ENCODE measurements at places on chromosomes 16 and 17.

DNA sequence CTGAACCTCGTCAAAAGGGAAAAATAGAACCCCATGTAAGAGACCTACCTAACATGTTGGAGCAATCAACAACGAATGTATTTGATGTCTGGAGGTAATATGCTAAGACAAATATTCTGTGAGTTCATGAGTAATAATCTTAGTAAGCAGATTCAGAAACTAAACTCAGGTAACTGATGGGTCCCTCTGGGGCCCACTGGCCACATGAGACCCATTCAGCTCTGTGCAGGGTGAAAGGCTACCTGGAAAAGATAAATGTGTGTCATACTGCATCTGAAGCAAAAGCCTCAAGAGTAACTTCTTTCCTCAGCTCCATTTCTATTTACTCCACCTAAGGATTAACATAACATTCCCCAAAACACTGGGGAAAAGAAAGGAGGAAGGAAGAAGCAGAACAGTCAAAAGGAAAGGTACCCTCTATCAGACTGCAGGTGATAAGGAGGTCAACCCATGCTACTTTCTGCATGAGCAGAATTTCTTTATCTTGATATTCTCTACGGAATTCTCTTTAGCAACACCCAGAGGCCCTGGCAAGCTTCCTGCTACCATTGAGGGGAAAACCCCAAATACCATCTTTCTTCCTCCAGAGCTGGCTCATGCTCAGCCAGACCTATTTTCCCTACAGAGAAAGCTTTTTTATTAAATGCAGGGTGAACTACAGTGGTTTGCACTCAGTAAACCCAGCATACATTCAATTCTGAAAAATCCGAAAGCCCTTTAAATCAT, 37.7 kb upstream of the ABCA6 start:
- DNase-seq, result no peak

DNA sequence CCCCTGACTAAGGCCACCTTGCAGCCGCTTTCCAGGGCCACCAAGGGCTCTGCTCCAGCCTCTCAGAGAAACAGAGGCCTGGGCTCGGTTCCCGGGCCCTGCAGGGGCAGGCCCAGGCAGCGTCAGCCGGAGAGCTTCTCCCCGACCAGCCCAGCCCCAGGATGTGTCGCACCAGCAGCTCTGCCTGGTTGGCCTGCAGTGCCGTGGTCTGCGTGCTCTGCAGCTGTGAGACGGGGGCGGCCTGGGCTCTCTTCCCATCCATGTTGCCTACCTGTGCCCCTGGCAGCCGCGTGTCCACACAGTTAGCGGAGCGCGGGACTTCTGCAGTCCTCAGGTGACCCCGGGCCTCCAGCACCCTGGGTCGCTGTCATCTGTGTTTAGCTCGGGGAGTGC, 4.8 kb downstream of the IGFALS start:
- no peak for DNase-seq

GRCh38 chr16:60337671-60338070, 1603.6 kb upstream of the GOT2 start:
- DNase-seq, result no peak

- no peak for DNase-seq
These were observed 13.6 kb upstream of the RASD1 start for GRCh38 chr17:17509601-17510425.

GRCh38 chr17:81733507-81734404, 21.7 kb downstream of the SLC25A10 start:
- DNase-seq, result peak; percentile 85

- DNase-seq, result peak; percentile 88
These were observed 12.0 kb downstream of the RARA start for GRCh38 chr17:40320756-40321523.

- DNase-seq, result no peak
These were observed 55.6 kb upstream of the LRRC37A3 start for GRCh38 chr17:64974750-64975317.

- DNase-seq, result no peak
These were observed 4.6 kb downstream of the FOXJ1 start for GRCh38 chr17:76136276-76137000.

DNA sequence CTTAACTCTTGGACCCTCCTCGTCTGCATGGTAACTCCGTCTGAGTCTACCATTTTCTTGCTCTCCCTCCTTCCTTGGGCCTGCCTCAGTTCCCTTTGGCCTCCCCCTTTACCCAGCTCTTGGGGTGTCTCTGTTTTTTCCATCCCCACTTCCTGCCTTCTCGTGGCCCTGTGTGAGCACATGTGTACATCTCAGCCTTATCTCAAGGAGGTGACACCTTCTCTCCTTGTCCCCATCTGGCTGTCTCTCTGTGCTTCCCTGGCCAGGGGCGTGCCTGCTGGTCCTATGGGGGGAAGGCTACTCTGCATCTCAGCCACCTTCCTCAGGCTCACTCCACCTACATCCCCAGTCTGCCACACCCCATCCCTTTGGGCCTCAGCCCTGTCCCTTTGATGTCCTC, 6.6 kb downstream of the CTF1 start:
- DNase-seq, result no peak

DNA sequence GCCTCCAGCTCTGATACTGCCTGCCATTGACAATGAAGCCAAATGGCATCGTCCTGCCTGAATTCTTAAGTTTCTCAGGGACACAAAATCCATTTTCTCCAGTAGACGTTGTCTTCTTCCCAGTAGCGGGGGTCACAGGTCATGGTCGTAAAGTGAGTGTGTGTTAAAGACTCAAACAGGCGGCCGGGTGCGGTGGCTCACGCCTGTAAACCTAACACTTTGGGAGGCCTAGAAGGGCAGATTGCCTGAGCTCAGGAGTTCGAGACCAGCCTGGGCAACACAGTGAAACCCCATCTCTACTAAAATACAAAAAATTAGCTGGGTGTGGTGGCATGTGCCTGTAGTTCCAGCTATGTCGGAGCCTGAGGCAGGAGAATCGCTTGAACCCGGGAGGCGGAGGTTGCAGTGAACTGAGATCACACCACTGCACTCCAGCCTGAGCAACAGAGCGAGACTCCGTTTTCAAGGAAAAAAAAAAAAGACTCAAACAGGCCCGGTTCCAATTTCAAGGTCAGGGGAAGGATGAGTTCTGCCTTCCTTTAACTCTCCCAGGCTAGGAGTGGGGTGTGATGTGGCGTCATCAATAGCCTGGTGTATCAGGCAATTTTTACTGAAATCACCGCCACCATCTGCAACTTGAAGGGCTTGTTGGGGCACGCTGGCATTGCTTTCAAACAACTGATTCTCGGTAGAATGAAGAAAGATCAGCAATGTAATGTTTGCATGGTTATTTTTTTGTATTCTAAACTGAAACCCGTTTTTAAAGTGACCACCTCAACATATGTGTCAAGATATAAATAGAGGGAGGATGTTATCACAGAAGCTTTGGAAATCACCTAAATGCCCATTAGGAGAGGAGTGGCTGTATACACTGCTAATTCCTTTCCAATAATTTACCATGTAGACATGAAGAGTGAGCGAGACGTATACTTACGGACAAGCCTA, 91.0 kb downstream of the WSCD1 start:
- no peak for DNase-seq

- DNase-seq, result no peak
These were observed 30.9 kb downstream of the PGS1 start for GRCh38 chr17:78409191-78409928.

DNA sequence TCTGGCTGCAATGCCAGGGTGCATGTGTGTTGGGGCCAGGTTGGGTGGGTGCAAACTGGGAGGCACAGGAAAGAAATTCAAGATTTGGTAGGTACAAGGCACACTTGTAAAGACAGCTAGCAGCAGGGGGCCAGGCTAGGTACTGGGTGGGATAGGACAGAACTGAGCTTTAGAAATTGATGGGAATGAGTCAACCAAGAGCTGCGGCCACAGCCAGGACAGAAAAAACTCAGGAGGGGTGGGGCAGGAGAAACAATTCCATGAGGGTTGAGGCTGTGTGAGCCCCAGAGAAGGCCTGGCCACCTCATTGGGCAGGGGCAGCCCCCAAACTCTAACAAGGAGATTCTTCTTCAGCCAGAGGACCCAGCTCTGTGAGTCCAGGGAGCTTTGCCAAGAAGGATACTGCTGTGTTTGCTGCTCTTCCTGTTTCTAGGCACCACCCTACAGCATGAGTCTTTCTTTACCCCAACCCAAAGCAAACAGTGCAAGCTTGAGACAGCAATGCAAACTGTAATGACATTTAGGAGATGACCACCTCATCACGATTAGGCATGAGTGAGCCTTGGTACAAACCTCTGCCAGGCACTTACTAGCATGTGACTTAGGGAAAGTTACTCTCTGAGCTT, 21.3 kb upstream of the CCDC182 start:
- DNase-seq, result no peak

DNA sequence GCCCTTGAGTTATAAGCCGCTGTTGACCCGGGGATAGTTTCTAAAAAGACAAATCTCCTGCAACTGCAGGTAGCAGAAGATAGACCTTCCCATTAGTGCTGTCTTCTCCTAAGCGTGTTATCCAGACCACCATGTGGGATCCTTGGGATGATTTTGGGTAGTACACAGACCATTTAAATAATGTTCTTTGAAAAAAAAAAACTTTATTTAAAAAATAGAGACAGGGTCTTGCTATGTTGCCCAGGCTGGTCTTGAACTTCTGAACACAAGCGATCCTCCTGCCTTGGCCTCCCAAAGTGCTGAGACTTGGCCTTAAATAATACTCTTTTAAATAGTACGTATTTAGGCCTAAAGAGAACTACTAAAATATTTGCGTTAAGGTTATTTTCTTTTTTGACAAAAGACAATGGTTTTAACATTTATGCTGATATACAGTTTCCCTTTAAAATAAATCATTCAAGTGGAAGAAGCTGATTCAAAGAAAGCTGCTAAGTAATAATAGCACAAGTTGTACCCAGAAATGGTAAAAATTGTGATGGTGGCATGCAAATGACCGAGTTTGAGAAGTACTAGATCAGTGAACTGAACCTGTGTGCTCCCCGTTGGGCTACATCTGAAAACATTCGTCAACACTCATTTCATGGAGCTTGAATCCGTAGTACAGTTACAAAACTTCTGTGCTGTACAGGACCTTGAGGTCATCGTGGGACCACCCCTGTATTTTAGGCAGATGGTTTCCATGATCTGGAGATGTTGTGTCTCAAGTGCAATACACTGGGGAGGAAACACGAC, 24.0 kb downstream of the SMARCE1 start:
- no peak for DNase-seq

GRCh38 chr17:59737324-59737723, 29.9 kb downstream of the VMP1 start:
- DNase-seq, result no peak

DNA sequence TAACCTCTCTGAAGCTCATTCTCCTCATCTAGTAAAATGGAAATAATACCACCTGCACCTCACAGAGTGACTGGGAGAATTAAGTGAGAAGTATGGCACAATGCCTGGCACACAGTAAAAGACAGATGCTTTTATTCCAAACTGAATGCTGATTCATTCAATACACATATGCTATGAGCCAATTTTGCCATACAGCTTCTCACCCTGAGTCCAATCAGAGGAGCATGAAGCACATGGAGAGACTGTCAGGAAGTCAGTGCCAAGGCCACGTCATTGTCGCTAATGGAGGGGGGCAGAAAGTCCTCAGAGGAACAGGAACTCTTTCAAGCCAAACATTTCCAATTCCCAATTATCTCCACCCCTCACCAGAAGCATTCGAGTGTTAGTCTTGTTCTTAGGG, 11.6 kb downstream of the MKS1 start:
- DNase-seq, result no peak

- peak; percentile 81 for DNase-seq
These were observed at the start of gene CCDC57 for GRCh38 chr17:82212331-82213250. CCDC57 (minus strand) TSS chr17:82212842; CDS start chr17:82201944, 10,898 bp downstream.

DNA sequence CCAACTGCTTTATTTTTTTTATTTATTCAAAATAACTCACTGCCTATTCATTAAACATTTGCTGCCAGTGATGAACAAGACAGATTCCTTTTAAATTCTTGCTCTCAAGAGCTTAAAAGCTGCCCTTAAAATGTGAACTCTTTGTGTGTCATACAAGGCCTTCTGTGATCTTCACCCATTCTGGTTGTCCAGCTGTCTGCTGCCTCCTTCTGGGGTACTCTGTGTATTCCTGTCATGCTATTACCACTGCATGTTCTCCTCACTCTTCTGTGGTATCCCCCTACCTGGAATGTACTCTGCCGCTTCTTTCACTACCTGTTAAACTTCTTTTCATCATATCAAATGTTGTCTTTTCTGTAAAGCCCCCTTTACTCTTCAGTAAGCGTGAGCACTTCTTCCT, 165.8 kb downstream of the CHD9 start:
- DNase-seq, result no peak

DNA sequence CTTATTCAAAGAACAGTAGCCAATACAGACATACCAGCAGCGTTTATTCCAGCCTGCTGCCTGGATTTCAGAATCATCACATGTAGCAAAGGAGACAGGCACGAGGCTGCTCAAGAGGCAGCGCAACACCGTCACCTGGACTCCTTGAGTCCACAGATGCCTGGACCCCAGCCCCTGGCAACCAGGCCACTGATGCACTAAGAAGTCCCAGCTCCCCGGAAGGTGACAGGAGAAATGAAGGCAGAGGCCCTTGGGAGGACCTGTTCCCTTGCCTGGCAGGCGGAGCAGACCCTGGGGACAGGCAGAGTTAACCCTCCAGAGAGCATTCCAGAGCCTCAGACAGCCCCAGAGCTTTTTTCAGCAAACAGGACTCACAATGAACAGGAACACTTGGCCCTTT, 16.5 kb downstream of the SMIM5 start:
- no peak for DNase-seq

DNA sequence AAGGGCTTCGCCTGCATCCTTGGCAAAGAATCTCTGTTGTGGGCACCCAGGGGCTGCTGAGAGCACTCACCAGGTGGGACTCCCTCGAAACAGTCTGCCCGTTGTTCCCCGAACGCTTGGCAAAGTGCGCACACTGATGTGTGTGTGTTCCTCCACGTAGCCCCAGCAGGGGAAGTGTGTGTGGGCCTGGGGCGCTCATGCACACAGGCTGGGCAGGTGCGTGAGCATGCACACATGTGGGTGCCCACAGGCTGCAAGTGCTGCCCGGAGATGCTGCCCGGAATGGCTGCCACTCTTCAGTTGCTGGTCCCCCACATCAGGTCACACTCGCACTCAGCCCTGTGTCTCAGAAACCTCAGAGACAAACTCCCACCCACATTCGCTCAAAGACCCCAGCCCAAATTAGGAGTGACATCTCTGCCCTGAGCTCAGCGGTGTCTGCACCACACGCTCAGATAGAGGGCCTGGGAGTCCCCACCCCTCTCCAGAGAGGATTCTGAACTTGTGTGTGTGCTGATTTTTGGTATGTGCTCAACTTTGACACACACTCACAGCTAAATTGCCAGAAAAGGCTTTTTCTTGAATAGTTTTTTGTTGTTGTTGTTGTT, 119.4 kb downstream of the MGAT5B start:
- no peak for DNase-seq

DNA sequence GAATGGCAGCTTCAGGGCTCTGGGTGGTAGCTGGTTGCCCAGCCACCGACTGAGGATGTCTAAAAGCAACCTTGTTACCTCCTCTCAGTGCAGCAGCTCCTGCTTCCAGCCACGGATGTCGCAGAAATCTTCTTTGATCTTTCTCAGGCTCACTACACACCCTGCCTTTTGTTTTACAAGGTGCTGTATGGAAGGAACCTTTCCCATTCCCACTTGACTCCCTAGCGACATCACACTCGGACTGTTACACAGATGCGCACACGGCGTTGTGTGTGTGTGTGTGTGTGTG, 135.8 kb upstream of the CPHXL start:
- no peak for DNase-seq

- DNase-seq, result no peak
These were observed 320.8 kb downstream of the CDH8 start for GRCh38 chr16:61715393-61715792.
